ENCODE measurements at places on chromosomes 11 and 22.

- DNase-seq, result no peak
Observed at GRCh38 chr22:21571679-21572078, 4.2 kb downstream of the UBE2L3 start.

DNA sequence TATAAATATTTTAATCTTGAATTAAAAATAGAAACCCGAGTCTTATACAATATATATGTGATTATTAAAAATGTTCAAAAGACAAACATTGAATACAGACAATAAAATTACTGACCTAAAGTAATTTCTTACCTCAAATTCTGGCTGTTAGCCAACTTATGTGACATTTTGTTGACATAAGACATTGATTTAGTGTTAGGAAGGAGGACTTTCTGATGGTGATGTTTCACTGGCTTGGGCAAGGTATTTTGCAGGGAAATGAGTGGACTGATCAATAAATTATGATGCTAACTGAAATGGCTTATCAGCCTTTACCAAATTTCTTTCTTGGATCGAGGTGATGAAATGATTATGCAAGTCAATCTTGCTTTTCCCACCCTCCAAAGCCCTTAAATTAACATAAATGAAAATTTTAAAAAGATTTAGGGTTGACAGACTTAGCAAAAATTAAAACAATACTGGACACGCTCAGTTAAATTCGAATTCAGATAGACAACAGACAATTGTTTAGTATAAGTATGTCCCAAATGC lies 33.2 kb upstream of the FZD4 start:
- no peak for DNase-seq

- no peak for DNase-seq
Observed at GRCh38 chr11:125299061-125299615, 134.6 kb downstream of the PKNOX2 start.

GRCh38 chr11:80993536-80993935 lies 1552.7 kb upstream of the TENM4 start:
- no peak for DNase-seq

DNA sequence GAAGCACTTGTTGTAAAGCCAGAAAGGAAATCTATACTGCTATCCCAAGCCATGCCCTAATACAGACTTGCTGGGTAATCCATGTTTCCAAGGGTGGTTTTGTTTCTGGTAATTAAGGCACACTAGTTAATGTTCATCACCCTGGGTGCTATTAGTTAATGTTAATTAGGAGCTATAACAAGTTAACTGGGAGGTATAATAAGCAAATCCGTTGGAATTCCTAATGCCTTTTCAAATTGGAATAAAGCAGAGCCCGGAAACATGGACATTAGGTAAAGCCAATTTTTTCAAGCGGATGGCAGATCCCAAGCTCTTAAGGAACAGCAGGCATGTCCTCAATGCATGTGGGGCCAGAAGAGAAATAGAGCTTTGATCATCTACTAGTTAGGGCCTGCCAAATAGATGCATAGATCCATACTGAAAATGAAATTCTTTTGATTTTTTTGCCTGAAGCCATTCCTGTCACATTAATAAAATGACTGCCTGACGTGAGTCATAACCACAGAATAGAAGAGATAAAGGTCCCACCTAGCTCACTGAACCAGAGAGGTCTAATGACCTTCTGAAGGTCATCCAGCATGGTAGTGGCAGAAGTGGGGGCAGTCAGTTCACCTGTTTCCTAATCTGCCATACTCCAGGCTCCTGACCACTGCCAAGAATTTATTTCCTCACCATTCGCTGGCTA lies 28.5 kb upstream of the CCDC34 start:
- DNase-seq, result no peak

- DNase-seq, result no peak
Observed at GRCh38 chr11:113265362-113265761, 49.0 kb upstream of the TTC12 start.

- no peak for DNase-seq
Observed at GRCh38 chr22:38694940-38695339, 5.8 kb downstream of the JOSD1 start.

GRCh38 chr11:14872032-14872431 lies 20.0 kb downstream of the CYP2R1 start:
- DNase-seq, result no peak

GRCh38 chr22:37518509-37519267 lies 527 bp downstream of the CARD10 start:
- no peak for DNase-seq

DNA sequence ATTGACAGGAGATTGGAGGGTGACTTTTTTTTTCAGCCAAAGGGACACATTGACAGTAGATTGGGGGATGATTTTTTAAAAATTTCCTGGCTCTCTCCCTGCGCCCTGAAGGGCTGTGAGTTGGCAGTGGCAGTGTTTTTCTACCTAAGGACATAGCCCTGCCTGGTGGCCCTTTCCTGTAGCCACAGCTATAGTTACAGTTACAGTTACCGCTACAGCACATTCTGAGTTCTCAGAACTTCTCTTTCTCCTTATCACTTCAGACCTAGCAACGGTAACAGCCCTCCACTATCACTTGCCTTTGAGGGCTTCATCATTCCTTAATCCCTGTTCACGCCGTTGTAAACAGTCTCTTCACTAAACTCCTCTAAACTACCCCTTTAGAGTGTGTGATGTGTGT lies 684 bp downstream of the MRGPRX2 start:
- no peak for DNase-seq

DNA sequence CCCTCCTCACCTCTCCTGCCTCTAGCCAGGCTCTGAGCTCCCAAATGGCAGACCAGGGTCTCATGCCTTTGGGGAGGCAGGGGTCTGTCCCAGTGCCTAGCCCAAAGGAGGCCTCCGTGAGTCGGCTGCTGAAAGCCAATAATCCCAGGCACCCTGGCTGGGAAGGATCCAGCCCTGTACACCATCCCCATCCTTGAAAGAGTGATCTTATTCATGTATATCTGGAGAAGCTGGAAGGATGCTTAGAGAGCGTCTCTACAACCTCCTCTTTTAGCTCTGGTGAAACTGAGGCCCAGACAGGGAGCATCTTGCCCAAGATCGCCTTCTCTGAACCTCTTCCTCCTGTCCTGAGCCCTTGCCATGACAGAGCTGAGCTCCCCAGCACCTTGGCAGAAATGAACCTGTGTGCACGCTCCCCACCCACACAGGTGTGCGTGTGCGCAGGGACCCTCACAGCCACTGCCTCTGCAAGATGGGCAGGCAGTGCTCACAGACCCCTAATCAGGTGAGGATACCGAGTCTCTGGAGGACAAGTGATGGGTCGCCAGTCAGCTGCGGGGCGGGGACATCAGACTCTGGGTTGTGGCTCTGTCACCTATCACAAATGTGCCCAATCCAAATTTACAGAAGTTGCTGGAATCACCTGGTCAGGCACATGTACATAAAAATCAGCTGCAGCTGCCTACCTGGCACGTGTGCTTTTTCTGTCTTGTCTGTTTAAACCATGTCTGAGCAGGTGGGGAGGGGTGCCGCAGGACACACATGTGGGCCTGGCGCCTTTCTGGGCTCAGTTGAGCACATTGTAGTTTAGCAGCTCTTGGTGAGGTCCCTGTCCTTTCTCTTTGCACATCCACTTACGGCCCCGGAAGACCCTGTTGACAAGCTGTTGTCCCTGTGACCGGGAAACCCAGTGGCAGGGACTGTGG lies 49.3 kb upstream of the WNT7B start:
- DNase-seq, result no peak

GRCh38 chr11:95531116-95531515 lies 258.5 kb downstream of the FAM76B start:
- no peak for DNase-seq

DNA sequence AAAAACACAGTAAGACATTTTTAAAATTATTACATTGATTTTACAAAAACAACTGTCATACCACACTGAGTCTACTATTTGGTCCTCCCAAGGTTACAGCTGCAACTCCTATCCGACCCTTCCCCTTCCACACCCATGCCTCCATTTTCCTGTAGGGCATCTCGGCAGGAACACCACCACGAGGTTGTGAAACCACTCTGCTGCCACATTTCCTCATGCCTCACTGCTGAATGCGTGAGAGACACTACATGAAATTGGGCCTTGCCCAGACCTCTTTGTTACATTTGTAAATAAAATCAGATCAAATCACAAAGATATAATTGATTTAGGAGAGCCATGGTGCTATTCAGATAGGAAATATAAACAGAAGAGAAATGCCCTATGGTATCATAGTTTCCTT lies 2.0 kb downstream of the ARHGAP32 start:
- no peak for DNase-seq

GRCh38 chr11:110990311-110990710 lies 255.2 kb upstream of the POU2AF2 start:
- DNase-seq, result no peak

Measured in stimulated activated CD8-positive, alpha-beta memory T cell treated with anti-CD3 and anti-CD28 coated beads, Interleukin-2, amount 100 ng/mL, for 48 hours (primary cell).